GM12864 (cell line): ENCODE measurements at places on chromosomes 2 and 18.

DNA sequence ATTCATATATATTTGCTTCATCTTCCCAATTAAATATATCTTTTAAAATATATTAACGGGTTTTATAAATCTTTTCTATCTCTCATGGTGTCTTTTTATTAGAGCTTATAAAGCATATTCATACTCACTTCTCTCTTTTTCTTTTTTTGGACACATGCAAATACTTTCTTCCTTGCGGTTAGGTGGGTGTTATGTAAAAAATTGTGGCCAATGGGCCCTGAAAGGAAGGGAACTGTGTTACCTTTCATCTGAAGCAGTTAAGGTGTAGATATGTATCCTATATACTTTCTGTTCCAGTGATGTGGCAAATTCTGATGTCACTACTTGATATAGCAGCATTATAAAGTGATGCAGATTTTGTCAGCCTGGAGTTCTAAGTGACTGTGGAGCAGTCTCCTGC lies 714.5 kb downstream of the PLCL1 start:
- no peak for DNase-seq

DNA sequence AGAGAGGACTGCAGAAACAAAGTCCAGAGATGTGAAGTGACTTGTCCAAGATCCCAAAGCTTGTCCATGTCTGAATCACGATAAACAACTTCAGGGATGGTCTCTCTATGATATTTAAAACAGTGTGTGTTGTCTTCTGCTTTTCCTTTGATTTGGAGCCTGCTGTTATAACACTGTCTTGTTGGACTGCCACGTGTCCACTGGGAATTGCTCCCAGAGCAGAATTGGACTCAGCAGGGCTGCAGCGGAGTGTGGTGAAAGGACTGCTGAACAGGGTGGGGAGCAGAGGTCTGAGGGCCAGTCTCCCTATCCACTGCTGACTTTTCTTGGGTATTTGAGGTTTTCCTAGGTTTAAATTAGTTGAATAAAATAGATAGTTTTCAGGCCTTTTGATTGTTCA lies 68.3 kb downstream of the IL1R2 start:
- no peak for DNase-seq

GRCh38 chr2:122982936-122983335 lies 1042.2 kb upstream of the CNTNAP5 start:
- no peak for DNase-seq

- DNase-seq, result no peak
Measured at GRCh38 chr2:910698-911097, 40.0 kb upstream of the SNTG2 start.

DNA sequence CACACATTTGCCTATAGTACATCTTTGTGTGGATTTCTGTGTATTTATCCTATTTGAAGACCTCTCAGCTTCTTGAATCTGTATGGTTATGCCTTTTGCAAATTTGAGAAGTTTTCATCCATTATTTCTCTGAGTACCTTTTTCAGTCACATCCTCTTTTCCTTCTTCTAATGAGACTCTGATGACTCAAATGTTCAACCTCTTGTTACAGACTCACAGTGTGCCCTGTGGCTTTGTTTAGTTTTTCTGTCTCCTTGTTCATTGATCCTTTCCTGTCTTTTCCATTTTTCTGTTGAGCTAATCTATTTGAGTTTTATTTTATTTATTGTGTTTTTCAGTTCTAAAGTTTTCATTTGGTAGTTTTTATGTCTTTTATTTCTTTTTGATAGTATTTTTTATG lies 87.0 kb upstream of the LRP1B start:
- no peak for DNase-seq

GRCh38 chr2:86226070-86226469 lies 26.8 kb downstream of the MRPL35 start:
- DNase-seq, result no peak

GRCh38 chr2:149622343-149622742 lies 34.8 kb upstream of the MMADHC start:
- no peak for DNase-seq

DNA sequence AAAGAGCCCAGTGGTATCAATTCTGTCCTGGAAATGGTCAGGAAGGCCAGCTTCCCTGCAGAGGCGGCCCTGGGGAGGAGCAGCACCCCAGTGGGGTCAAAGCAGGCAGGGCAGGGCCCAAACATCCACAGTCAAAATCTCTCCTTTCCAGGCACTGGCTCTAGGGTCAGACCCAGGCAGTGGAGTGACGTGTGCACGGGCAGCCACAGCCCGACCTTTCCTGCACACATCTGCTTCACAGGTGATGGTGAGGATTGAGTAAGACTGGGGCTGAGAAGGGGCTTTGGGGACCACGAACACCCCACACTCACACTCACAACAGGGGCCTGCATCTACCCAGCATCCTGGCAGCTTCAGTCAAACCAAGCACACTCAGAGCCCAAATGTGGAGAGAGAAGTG lies 97.8 kb upstream of the GLI2 start:
- DNase-seq, result no peak

DNA sequence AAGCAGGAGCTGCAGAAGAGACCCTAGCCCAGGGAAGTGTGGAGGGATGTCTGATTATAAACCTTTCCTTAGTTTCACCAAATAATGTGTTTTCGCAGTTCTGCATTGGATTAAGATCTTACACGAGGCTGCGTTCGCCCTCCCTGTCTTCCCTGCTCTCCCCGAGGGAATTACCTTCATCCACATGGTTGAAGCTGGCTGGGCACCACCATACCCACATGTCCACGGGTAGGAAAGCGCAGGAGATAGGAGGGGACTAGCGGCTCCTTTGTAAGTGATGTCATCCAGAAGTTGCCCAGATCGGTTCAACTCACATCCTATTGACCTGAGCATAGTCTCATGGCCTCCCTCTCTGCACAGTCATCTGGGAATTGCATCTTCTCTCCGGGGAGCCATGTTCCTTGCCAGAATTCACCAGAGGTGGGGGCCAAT lies 1.1 kb downstream of the TTL start:
- no peak for DNase-seq

DNA sequence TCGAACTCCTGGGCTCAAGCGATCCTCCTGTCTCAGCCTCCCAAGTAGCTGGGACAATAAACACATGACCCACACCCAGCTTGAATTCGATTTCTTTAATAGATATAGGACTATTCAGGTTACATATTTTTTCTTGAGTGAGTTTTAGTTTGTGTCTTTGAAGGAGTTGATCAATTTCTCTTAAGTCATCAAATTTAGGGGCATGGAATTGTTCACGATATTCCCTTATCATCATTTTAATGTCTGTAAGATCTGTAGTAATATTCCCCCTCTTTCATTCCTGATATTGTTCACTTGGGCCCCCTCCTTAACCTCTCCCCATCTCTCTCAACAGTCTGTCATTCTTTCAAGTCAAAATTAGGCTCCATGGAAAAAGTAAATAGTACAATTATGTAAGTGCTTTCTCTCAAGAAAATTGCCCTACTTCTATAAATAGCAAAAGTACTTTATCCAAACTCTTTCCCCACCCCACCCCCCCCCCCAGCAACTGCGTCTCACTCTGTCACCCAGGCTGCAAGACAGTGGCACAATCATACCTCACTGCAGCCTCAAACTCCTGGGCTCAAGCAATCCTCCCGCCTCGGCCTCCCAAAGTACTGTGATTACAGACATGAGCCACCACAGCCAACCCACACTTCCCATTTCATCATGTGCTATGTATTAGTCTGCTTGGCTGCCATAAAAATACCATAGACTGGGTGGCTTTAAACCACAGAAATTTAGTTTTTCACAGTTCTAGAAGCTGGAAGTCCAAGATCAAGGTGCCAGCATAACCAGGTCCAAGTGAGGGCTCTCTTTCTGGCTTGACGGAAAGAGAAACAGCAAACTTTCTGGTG lies 20.1 kb downstream of the WDR33 start:
- no peak for DNase-seq

DNA sequence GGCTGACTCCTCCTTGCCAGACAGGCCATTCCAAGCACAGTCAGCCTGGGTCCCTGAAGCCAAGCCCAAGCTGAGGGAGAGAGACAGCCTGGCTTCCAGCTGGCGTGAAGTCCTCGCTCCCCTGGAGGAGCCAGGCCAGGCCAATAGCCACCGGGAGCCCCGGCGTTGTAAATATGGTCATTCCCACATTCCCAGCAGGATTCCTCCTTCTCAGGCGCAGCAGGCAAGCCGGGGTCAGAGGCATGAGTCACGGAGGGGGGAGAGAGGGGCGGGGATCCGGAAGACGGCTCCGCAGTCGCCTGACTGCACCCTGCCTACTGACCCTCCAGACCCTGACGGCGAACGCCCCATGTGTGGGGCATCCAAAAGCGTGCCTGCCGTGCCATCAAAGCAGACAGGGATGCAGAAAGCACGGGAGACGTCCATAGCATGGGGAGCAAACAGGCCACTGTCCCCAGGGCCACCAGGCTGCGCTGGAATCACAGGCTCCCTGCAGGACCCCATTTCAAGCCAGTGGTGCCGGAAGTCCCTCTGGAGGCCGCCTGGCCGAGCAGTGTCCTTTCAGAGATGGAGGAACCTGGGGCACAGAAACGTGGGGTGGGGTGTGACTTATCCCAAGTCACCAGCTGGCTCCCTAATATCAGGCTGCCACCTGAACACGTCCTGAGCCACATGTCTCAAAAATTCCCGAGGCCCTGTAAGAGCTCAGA lies 48.2 kb downstream of the TWIST2 start:
- no peak for DNase-seq

GRCh38 chr2:148013876-148014275 lies 6.7 kb downstream of the ORC4 start:
- DNase-seq, result no peak

GRCh38 chr18:42305869-42306593 lies 351.0 kb downstream of the PIK3C3 start:
- no peak for DNase-seq

- no peak for DNase-seq
Measured at GRCh38 chr2:133293544-133294353, 274.5 kb downstream of the NCKAP5 start.

GRCh38 chr2:38540580-38541286 lies 62.0 kb downstream of the HNRNPLL start:
- DNase-seq, result no peak
